ENCODE measurements at places on chromosomes 13 and 19.

DNA sequence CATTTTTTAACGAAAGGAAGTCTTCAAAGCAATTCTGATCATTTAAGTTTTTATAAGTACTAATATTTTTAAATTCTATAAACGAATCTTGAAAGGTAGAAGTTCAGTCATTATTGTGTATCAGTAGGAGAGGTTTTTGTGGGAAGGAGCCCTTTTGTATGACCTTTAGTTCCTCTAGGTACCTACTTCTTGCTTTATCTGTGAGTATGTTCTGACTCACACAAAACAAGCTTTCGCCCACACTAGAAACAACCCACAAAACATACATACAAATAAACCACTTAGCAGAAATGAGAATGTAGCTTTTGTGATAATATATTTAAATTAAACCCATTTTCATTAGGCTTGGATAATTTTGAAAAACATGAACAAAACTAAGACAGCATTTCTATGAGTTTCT, 27.8 kb downstream of the ERCC5 start:
- no peak for DNase-seq

GRCh38 chr19:1370579-1371361, 12.9 kb upstream of the NDUFS7 start:
- no peak for DNase-seq

DNA sequence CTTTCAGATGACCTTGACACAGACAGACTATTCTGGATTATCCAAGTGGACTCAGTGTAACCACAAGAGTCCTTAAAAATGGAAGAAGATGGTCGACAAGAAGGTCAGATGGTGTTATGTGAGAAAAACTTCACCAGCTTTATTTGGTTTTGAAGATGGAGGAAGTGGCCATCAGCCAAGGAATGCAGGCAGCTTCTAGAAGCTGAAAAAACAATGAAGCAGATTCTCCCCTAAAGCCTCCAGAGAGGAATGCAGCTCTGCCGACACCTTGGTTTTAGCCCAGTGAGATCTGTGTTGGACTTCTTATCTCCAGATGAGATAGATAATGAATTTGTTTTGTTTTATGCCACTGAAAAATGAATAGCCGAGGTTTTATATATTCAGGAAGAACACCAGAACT, 501.5 kb downstream of the DCT start:
- no peak for DNase-seq

DNA sequence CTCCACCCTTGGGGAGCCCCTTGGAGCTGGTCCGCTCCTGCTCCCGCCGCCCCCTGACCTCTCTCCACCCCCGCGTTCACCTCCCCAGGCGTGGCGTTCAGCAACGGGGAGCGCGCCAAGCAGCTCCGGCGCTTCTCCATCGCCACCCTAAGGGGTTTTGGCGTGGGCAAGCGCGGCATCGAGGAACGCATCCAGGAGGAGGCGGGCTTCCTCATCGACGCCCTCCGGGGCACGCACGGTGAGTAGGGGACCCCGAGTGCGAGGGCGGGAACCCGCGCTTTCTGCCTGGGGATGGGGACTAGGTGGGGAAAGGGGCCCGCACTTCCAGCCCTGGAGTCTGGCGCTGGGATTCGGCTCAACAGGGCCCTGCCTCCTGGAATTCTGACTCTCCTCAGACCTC, 1.7 kb downstream of the CYP2A13 start:
- no peak for DNase-seq

GRCh38 chr19:3465552-3465951, 14.8 kb downstream of the SMIM24 start:
- DNase-seq: no peak

DNA sequence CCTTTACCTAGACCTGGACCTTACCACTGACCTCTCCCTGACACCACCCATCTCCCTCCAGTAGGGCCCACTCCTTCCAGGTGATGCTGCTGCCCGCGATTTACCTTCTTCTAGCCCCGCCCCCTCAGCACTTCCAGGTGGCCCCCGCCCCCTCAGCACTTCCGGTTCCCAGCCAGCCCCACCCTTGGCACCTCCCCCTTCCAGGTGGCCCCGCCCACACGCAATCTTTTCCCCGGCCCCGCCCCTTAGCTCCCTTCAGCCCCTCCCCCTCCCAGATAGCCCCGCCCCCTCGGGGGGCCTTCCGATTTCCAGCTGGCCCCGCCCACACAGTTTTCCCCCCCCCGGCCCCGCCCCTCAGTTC, 586 bp downstream of the LIG1 start:
- peak; percentile 6 for DNase-seq
